ENCODE measurements at places on chromosomes 4 and X.

DNA sequence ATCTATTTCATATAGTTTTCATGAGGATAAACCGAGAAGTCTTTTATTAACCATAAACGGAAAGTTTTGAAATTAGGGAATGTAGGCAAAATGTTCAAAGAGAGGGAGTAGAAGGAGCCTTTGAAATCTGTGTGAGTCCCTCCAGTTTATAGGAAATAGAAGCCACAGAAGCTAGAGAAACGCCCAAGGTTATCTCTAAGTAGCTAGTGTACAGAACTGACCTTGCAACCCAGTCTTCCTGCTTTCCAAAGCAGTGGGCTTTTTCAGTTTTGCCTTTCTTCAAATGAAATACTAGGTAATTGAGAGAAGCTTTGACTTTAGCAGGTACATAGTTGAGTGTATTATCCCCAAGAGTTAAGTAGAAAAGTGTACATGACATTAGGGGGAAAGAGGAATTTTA lies 39.4 kb downstream of the STIM2 start:
- DNase-seq = no peak

- DNase-seq = no peak
Measured at GRCh38 chrX:115324194-115324593, 34.7 kb downstream of the LUZP4 start.

GRCh38 chrX:63758011-63758410 lies 27.0 kb downstream of the ARHGEF9 start:
- peak; percentile 67 for DNase-seq

DNA sequence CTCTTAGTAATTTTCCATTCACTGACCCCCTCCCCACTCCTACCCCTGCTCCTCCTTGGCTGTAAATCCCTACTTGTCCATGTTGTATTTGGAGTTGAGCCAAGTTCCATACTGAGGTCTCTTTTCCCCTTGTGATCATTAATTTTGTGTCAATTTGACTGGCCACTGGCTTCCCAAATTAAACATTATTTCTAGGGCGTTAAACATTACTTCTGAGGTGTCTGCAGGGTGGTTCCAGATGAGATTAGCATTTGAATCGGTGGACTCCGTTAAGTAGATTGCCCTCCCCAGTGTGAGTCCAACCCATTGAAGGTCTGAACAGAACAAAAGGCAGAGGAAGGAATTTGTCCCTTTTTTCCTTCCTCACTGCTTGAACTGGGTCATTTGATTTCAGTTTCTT lies 25.7 kb downstream of the SLC39A8 start:
- no peak for DNase-seq
